ENCODE measurements at places on chromosomes 11 and 22.

DNA sequence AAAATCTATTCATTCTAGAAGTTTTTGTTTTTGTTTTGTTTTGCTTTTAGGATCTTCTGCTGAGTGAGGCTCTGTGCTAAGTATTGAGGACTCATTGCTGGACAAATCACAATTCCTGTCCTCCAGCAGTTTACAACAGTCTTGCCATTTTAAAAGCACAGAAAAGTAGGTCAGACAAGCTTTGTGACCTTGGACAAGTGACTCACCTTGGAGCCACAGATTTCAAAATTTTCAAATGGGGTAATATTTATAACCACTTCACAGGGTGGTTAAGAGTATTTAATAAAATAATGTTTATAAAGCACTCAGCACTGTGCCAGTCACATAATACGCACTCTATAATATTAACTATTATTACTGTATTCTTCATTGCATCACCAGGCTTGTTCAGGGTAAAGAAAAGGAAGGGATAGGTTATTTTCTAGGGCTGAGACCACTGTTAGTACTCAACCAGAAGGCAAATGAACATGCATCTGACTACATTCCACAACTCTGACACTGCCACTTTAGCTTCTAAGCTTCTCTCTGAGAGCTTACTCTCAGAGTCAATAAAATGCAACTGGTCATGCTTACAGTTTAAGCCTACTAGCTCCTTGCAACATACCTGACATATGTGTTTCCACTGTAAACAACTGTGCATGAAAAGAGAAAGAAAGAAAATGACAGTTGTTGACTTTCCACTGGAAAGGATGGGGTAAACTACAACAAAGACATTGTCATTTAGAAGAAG lies 63.2 kb upstream of the FIBIN start:
- DNase-seq = no peak

GRCh38 chr11:82105331-82105998 lies 628.2 kb downstream of the FAM181B start:
- DNase-seq = no peak

DNA sequence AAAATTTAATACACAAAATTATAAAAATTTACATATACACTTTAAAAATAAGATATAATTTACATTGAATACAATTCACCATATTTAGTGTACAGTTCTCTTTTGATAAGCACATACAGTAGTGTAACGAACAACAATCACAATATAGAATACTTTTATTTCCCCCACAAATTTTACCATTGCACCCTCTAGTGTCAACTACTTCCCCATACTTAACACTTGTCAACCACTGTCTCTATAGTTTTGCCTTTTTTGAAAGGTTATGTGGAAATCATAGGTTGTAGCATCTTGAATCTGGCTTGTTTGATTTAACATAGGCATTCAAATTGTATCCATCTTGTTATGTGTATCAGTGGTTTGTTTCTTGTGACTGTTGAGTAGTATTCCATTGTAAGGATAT lies 21.3 kb upstream of the PANX1 start:
- peak; percentile 50 for DNase-seq

DNA sequence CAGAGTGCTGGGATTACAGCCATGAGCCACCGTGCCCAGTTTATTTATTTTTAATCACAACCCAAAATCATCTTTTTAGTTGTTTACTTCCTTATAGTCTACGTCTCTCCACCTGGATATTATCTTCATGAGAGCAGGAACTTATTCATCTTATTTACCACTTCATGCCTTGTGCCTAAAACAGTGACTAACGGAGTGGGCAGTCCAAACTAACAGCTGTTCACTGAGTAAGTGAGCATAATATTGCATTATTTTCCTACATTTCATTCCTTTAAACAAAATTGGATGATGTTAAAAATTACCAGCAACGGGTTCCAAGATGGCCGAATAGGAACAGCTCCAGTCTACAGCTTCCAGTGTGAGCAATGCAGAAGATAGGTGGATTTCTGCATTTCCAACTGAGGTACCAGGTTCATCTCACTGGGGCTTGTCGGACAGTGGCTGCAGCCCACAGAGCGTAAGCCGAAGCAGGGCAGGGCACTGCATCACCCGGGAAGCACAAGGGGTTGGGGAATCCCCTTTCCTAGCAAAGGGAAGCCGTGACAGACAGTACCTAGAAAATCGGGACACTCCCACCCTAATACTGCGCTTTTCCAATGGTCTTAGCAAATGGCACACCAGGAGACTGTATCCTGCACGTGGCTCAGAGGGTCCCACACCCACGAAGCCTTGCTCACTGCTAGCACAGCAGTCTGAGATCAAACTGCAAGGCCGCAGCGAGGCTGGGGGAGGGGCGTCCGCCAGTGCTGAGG lies 14.1 kb downstream of the TMEM123 start:
- DNase-seq = no peak

- DNase-seq = peak; percentile 58
Observed at GRCh38 chr11:57896361-57897145, 127.1 kb upstream of the OR9Q1 start.

GRCh38 chr22:29830585-29830984 lies 7.5 kb downstream of the ASCC2 start:
- no peak for DNase-seq

GRCh38 chr11:133892584-133893380 lies 47.5 kb upstream of the SPATA19 start:
- DNase-seq = no peak

DNA sequence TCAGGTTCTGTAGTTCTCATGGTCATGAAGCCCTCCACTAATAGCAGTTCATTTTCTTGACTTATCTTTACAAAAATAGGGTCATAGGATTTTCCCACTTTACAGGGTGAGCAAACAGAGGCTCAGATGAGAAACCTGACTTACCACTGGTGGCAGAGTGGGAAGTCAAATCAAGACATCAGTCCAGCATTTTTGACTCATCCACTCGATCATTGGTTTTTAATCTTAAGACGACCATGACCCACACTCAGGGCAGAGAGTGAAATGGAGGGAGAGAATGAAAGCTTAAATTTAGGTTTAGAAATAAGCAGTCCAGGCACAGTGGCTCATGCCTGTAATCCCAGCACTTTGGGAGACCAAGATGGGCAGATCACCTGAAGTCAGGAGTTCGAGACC lies 42.1 kb downstream of the RTL6 start:
- no peak for DNase-seq

DNA sequence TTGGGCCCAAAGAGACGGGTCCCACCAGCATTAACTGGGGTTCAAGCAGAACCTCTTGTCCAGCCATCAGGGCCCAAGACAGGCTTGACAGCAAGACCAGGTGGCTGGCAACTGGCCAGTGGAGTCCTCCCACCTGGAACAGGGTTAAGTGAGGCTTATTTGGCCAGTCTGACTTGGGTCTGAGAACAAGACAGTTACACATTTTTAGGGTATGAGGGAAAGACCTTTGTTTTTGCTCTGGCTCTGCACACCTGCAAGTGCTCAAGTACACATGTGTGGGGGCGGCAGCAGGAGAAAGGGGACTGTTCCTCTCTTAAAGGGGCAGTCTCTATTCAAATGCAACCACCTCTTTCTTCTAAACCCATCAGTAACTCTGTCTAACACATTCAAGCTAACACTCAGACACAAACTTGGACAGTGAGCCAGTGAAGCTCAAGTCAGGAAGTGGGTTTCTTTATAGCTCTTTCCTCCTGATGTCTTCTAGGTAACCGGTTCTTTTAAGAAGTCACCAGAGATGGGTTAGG lies 116.2 kb downstream of the ETS1 start:
- DNase-seq = no peak

GRCh38 chr11:113675003-113675561 lies 31.0 kb downstream of the TMPRSS5 start:
- no peak for DNase-seq

- no peak for DNase-seq
Observed at GRCh38 chr11:133819746-133820315, 25.5 kb downstream of the SPATA19 start.

GRCh38 chr11:21179770-21180169 lies 510.4 kb downstream of the NELL1 start:
- no peak for DNase-seq

DNA sequence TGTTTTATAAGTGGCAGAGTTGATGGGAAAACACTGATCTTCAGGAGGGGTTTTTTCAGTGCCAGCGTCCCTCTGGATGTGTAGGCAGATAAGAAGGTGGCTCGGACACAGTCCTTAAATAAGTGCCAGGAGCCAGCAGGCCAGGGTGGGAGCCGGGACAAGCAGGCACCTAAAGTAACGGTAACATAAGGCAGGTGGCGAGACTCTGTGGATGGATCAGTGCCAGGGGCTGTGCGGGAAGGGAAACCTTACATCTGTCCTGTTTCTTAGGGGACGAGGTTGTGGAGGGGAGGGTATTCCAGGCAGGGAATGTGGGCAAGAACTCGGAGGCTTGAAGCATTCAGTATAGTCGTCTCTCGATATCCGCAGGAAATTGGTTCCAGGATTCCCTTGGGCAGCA lies 15.9 kb downstream of the BCR start:
- DNase-seq = no peak

- DNase-seq = no peak
Observed at GRCh38 chr22:19605508-19606331, 81.5 kb upstream of the CLDN5 start.

GRCh38 chr11:86119077-86119476 lies 50.2 kb upstream of the PICALM start:
- DNase-seq = no peak

GRCh38 chr11:115990004-115990447 lies 485.8 kb upstream of the CADM1 start:
- peak; percentile 17 for DNase-seq

GRCh38 chr11:57377107-57377506 lies 3.8 kb downstream of the PRG3 start:
- DNase-seq = no peak

- no peak for DNase-seq
Observed at GRCh38 chr11:93512949-93513667, 30.1 kb downstream of the SMCO4 start.

DNA sequence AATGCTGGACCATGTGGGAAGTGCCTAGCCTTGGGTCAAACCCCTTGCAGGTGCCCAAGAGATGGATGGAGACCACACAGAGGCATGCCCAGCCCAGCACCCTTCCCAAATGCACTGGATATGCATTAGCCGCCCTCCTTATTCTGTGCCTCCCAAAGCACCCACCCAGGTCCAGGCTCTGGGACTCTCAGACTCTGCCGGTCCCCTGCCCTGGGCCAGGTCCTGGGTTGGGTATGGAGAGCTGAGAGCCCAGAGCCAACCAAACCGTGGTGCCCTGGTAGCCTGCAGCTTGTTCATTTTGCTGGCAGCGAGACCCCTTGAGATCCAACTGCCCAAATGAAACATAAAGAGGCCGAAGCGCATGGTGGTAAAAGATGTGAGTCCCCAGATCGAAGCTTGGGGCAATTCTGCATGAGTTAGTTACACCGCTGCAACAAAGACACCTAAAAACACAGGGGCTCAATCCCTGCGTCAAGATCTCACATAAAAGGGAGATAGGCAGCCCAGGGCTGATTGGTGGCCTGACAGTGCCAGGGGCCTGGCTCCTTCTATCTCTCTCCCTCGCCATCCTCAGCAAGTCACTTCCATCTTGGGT lies 61.5 kb downstream of the MYEOV start:
- DNase-seq = no peak

GRCh38 chr22:44147821-44148574 lies 32.7 kb upstream of the PARVG start:
- DNase-seq = no peak

DNA sequence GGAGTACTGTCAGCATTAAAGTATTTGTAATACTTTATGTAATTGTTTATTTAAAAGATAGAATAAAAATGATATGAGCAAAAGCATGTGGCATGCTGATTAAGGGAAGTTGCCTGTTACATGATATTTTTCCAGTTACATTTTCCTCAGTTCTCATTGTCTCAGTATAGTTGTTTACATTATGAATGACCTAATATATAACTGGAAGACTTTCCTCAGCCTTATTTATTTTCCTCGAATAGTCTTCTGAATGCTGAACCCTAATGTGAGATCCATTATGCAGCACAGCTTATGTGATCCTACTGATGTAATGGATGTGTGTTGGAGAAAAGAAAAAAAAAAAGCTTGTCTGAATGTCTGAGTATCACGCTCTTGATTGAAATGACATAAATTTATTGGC lies 95.5 kb downstream of the LUZP2 start:
- DNase-seq = no peak

GRCh38 chr22:44572414-44573207 lies 74.6 kb upstream of the RTL6 start:
- peak; percentile 32 for DNase-seq

DNA sequence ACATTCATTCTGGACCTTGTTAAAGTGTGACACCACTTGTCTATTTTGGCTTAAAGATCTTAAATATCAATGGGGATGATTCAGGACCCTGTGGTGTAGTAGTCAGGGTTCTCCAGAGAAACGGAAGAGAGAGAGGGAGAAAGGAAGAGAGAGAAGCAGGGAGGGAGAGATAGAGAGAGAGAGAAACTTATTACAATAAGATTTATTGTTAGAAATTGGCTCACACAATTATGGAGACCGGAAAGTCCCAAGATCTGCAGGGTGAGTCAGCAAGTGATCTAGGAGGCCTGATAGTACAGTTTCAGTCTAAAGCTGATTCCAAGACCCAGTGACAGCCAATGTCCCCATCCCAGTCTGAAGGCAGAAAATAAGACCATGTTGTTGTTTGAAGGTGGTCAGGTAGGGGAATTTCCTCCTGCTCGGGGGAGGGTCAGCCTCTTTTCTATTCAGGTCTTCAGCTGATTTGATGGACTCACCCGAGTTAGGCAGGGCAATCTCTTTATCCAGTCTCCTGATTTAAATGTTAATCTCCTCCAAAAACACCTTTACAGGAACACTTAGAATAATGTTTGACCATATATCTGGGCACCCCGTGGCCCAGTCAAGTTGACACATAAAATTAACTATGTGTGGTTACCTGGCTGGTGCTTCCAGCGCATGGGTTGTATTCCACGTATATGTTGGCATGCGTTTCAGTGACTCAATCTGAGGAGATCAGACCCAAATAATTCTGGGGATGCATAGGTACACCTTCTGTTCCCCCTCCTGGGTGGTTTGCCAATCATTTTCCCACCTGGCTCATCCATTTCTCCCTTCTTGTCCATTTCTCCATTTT lies 1350.5 kb downstream of the TBC1D22A start:
- peak; percentile 42 for DNase-seq

- no peak for DNase-seq
Observed at GRCh38 chr11:117199053-117199915, at the start of gene TAGLN. TSS of gene TAGLN (plus strand) at chr11:117199370. CDS start at chr11:117203014, 3,644 bp downstream.

- no peak for DNase-seq
Observed at GRCh38 chr11:109016724-109017123, 351.9 kb downstream of the DDX10 start.

GRCh38 chr11:129383502-129383901 lies 7.9 kb downstream of the BARX2 start:
- no peak for DNase-seq

- DNase-seq = no peak
Observed at GRCh38 chr11:134908583-134908982, 496.5 kb upstream of the B3GAT1 start.

DNA sequence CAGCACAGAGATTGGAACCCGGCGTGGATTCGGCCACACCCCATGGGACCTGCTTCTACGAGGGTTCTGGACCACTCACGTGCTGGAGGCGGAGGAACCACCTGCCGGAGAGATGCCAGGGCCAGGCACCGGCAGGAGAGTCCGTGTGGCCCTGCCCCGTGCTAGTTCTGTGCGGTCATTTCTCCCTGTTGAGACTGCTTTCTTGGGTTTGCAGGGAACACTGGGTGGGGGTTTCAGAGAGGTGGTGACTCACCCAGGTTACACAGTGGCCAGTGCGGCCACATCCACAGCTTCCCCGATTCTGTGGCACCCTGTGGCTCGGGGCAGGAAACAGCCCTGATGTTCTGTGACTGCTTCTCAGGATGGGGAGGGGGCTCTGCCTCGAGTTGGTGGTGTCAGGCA lies 3.6 kb upstream of the PHLDA2 start:
- DNase-seq = peak; percentile 25
